ENCODE measurements at places on chromosomes 4 and X.

- DNase-seq = no peak
Measured at GRCh38 chr4:76365636-76366035, 55.3 kb downstream of the CCDC158 start.

DNA sequence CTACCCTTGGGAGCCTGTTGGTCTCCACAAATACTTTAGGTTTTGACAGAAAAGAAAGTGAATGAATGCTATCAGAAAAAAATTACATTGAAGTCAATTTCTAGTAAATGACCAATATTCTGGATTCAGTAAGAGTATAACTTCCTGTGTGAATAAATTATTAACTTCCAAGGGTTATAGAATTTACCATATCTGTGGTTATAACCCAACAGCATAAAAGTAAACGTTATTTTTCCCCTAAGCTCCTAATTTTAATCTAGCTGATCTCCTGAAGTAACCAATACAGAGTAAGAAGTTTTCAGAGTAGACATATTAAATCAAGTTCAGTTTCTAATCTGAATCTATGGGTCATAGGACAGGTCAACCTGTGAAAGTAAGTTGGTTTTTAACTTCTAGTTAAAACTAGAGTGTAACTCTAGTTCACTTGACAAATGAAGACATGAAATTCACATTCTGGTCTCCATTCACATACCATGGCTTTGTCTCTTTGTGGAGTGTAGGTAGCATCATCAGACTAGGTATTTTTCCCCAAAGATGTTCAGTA lies 22.8 kb downstream of the DTHD1 start:
- DNase-seq = no peak

DNA sequence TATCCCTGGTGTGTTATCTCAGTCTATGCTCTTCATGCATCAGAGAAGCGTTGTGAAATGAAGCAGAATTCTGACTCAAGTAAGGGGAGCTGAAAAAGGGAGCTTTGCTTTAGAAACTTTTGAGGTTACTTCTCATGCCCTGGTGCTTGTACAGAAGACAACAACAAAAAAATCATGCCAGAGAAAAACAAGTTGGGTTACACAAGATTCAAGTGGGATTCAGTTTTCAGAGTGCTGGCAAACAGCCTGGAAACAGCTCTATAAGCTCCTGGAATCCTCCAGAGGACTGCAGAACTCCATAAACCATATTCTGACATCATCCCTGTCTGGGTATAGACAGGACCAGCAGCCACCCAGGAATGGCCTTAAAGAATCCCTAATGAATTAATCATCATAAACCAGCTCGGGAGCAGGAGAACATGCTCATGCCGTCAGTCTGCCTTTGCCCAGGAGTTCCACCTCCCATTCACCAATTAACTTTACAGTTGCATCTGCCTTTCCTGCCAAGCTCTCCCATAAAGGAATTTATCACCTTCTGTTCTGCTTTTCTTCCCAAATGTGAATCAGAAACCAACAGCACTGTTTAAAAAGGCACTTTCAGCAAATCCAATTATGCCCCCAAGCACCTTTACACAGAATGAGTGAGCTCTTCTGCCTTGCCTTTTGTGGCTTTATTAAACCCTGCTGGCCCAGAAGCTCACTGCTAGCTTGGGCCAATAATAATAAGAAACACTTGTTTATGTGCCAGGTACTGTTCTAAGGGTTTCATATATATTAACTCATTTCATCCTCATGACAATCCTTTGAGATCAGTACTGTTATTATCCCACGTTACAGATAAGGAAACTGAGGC lies 54.5 kb upstream of the FBXW7 start:
- no peak for DNase-seq

DNA sequence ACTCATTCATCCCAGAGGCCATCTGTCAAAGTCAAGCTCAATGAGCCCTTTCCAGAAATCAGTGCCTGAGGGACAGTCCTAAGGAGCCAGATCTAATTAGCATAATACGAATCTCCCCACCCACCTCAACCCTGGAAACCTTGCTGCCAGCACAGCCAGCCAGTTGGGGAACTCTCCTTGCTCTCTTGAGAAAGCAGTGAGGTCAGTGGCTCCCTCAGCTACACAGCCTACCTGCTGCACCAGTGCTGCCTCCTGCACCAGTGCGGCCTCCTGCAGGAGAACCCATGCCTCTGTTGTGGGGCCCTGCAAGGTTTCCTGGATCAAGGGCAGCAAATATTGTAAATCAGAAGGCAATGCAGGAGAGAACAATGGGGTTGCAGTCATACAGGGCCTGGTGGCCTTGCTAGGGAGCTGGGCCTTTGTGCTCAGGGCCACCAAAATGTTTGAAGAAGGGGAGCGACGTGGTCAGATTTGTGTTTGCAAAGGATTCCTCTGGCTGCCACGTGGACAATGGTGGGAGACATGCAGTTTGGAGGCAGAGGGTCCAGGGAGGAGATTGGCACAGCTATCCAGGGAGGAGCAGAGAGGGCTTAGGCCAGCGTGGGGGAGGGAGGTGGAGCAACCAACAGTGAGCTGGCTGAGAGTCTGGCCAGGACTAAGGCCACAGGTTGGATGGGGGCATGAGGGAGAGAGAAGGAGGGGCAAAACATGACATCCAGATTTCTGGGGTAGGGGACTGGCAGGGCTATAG lies 124.3 kb upstream of the MAMLD1 start:
- DNase-seq = no peak

- no peak for DNase-seq
Measured at GRCh38 chr4:2702361-2702760, 53.8 kb downstream of the TNIP2 start.

DNA sequence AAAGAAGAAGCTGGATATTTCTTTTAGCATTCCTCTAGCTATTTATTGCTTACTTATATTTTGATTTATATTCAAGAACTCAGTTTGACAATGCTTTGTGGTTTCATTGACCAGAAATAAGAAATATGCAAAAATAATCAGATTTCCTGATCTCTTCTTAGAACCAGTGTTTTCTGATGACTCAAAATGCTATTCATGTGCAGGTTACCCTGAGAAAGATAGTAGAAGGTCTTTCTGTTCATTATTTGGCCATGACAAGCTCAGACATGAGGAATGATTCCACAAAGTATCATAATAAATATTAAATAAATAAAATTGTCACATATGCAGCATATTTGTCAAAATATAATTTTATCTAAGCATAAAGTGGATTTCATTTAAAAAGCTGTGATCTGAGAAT lies 24.1 kb downstream of the ADH7 start:
- DNase-seq = no peak

- DNase-seq = no peak
Measured at GRCh38 chr4:150818661-150819060, 196.4 kb downstream of the LRBA start.

GRCh38 chrX:124018023-124018422 lies 56.5 kb downstream of the STAG2 start:
- DNase-seq = no peak

DNA sequence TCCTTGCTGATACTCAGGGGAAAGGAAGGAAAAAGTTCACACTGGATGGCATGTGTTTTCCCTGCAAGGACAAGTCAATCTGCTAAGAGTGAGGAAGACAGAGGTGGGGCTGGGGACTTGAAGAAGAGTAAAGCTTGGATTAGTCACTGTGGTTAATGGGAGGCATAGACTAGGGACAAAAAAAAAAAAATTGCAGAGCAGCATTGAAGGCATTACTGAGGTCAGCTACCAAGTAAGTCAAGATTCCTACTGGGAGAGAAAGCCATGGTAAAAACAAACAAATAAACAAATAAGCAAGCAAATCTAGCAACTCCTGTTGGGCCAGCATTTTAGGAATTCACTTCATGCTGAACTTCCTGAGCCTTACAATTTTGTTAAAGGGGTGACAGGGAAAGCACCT lies 58.2 kb upstream of the GPC4 start:
- no peak for DNase-seq

DNA sequence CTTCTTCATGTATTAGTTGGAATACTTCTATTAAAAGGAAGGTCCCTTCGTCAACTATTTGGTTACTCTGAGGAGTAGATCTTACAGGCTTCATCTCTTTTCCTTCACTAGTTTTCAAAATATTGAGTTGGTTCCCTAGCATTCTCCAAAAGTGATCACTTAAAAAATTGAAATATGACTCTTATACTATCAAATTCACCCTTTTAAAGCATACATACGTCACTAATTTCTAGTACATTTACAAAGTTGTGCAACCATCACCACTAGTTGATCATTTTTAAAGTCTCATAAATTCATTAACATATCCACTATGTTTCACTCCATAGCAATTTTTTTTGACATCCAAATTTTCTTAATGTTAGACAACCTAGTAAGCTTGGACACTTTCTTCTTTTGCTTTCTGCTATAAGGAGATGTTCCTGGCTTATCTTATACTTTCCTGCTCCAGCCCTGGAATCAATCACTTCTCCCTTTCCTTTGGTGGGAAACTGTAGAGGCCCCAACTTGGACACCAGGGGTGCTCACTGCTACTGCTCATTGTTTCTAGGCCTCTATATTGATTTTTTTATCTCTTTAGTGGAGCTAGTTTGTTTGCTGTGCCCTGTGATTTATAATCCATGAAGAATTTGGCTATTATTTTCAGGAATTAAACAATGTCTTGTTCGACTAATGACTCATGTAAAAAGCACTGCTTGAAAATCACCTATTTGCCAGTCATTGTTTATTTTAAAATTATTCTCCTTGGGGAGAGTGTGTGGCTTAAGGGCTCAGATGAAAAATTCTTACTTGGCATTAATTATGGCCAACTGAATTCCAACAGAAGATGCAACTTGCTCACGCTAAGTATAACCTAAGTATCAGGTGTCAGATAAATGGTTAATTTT lies 4.0 kb upstream of the ZFX start:
- DNase-seq = no peak

- no peak for DNase-seq
Measured at GRCh38 chr4:138487670-138488069, 245.5 kb upstream of the SLC7A11 start.

GRCh38 chr4:128658214-128658631 lies 151.3 kb upstream of the JADE1 start:
- DNase-seq = no peak

- DNase-seq = no peak
Measured at GRCh38 chr4:73181231-73181630, 77.4 kb downstream of the ANKRD17 start.

DNA sequence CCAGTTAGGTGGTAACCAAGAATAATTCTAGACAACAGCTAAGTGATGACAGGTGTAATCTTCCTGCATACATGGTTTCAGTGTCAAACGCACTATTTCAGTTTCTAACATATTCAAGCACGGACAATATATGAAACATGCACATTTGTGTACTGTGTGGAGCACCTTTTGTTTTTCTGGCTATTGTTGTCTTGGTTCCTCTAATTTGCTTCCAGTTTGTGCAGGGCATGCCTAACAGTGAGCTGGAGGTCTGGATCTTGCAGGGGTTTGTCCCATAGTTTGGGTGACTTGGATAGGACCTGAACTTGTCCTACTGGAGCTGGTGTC lies 70.5 kb upstream of the TBC1D9 start:
- no peak for DNase-seq

DNA sequence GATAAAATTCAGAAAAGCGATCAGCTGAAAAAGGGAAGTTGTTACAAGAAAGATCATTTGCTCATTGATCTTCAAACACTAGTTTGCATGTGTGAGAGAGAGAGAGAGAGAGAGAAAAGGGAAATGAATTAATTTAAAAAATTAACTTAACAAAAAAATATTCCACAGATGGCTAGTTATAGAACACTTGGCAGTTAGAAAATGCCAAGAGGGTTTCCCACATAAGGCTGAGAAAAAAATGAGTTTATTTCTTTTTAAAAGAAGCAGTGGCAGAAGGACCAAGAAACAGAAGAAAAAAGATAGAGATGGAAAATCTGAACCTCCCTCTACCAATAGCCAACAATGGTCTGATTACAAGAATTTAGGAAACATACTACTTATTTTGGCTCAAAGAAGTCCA lies 47.1 kb downstream of the FGF13 start:
- DNase-seq = no peak

Measured in activated CD8-positive, alpha-beta memory T cell treated with anti-CD3 and anti-CD28 coated beads, Interleukin-2, amount 50 U/mL, for 4 hours (primary cell).